ENCODE measurements at places on chromosomes 1 and 21.
A peak's percentile ranks its signal among the peaks of the same experiment; 100 is the strongest.

GRCh38 chr1:102879439-102879993 lies 228.8 kb downstream of the COL11A1 start:
- DNase-seq, result no peak

DNA sequence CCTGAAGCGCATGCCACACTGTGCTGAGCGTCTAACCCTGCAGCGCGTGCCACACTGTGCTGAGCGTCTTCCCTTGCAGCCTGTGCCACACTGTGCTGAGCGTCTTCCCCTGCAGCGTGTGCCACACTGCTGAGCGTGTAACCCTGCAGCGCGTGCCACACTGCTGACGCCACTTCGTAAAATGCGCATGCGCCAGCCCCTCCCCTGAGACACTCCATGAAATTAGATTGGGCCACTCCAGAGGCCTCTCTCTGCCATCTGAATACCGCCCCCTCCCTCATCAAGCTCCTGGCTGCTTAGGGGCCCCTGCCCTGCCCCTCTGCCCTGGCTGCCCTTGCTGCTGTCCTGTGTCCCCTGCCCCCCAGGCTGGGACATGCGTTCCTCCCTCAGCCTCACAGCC lies 84.8 kb downstream of the POFUT2 start:
- DNase-seq, result no peak

GRCh38 chr1:41639332-41639936 lies 155.0 kb upstream of the EDN2 start:
- peak; percentile 58 for DNase-seq

GRCh38 chr1:30686236-30686935 lies 37.0 kb downstream of the MATN1 start:
- DNase-seq, result no peak

- DNase-seq, result no peak
Observed at GRCh38 chr1:40017951-40018575, 22.5 kb upstream of the CAP1 start.

DNA sequence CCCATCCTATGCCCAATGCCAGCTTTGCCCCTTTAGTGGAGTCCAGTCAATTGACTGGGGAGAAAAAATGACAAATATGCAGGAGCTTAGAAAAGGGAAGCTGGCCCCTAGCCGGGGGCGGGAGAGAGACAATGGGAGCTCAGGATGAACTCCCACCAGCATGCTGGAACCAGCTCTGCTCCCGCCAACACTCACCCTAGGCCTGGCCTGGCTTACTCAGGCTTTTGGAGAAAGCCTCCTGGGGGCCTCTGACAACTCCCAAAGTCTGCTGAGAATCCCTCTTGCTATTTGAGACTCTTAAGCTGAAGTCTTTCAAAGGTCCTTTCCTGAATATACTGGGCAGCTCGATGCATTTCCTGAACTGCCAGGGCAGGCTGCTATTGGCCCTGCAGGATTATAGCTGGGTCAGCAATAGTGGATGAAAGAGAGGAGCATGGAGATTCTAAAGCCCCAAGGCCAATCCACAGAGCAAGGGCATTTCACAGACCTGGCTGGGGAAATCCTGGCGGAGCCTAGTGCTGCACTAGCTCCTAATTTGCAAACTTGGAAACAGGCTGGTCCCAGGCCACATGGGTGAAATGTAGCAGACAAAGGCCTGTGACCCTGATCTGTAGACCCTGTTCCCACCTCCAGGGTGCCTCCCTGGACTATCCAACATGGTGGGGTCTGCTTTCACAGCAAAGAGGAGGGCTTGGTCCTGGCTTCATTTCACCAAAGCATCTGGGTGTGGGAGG lies 35.7 kb upstream of the CLSTN1 start:
- DNase-seq, result no peak

DNA sequence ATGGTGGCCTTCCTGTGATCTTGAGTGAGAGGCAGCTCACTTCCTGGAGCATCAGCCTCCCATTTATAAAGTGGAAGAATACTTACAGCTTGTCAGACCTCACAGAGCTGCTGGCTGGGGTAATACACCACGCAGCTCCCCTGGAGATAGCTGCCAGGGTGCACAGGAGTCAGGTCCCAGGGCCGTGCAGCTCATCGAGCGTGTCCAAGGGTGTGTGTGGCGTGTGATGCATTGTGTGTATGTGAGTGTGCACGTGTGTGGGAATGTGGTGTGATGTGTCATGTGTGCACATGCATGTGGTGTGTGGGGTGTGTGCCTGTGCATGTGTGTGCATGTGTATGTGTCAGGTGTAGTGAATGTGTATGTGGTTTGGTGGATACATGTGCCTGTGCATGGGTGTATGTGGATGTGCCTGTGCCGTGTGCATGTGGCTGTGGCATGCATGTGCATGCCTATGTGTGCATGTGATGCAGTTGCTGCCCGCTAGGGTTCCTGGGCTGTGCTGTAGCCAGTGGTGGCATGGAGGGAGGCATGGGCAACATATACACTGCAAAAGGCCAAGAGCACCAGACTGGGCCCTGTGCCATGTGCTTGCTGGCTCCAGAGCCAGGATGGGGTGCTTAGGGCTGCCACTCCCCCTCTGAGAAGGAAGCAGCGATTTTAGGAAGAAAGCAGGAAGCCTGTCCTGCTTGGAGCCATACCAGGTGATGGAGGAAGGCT lies 24.6 kb downstream of the WNT3A start:
- no peak for DNase-seq

DNA sequence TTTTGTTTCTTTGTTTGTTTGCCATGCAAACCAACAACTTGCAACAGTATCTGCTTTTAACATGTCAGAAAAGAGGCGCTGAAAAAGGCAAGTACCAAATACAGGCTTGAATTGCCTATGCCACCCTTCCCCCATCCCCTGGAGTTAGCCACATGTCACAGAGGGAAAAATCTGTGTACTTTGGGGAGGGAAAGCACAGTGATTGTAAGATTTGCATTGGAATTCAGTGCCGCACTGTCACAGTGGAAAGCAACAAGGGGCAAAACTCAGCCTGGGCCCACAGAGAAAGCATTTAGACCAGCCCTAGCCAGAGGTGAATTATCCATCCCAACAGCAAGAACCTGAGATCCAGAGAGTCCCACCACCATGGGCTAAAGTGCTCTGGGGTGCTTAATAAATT lies 52.4 kb upstream of the ACADM start:
- no peak for DNase-seq

DNA sequence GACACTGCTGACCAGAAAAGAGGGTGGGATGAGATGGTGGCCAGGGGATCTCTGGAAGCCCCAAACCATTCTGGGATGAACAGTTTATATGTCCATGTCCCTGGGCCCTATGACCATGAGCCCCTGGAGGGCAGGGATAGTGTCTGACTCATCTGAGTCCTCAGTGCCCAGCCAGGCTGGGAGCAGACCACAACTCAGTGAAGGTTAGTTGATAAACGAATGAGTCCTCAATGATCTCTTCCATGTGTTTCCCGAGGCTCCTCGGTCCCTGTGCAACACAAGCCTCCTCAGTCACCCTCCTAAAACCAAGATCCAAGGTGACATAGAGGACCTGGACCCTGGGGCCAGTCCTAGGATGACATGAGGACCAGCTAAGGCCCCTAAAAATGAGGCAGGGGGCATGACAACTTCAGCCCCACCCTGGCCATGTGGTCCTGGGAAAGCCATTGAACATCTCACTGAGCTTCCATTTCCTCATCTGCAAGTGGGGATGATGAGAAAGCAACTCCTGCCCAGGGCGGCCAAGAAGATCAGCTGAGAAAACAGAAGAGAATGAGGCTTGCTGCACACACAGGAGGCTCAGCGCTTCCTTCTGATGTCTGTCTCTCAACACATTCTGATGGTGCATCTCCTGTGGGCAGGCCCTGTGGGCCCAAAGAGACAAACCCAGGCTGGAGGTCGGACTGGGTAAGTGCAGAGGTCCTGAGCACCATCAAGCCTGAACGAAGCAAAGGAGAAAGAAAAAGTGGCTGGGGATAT lies 86.3 kb downstream of the GLIS1 start:
- no peak for DNase-seq

DNA sequence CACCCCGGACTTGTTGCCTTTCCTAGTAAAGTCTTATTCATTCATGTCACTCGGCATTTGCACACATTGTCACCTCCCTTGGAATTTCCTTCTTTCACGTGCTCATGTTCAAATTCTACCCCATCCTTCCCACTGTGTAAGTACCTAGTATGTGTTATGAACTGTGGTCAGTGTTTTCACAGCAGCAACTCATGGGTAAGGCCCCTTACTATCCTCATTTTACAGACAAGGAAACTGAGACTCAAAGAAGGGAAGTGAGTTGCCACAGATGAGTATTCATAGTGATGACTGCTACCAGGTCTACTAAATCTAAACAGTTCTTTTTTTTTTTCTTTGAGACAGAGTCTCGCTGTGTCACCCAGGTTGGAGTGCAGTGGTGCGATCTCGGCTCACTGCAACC lies 10.5 kb downstream of the CITED4 start:
- DNase-seq, result no peak

DNA sequence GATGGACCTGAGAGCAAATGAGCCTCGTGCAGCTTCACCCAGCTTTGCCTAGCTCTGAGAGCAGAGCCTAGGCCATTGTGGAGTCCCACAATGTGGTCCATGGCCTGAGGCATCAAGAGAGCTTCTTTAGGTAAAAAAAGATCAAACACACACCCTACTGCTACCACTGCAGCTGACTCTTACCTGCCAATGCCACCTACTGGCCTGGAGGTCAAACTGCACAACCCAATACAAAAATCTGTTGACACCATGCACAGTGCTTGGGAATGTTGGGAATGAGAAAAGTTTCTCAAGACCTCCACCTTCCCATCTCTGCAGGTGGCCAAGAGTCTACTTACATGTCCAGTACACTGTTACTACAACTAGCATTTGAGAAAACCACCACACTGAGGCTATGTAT lies 60.6 kb downstream of the UCHL5 start:
- DNase-seq, result no peak

DNA sequence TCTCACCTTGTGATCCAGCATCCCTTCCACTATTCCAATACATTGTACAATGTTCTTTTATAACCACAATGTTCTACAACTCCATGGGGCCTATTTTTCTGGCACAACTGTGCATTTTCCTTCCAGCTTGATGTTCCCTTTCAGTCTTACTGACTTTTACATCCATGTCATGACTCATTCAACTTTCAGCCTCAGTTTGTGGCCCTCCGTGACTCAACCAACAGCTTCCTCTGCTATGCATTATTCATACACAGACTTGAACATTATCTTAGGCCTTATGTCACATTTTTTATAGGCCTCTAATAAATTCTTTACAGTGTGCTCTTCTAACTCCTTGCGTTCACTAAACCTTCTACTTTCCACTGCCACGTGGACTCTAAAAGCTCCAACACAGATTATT lies 119.4 kb upstream of the PRMT6 start:
- DNase-seq, result no peak

GRCh38 chr1:111570781-111571181 lies 48.8 kb upstream of the RAP1A start:
- DNase-seq, result no peak

DNA sequence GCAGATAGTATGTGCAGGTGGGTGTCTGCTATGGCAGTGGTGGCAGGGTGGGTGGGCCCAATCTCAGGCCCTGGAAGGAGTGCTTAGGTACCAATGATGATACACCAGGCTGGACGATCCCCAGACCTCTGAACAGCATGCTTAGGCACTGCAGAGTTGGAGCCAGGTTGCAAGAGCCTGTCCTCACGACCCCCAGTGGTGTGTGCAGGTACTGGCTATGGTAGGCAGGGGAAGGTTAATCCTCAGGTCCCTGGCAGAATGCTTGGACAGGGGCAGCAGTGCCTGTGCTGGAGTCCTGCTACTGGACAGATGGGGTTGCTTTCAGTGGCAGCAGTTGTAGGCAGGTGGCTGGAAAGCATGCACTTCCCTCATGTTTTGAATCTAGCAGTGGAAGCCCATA lies 100.5 kb upstream of the NEK7 start:
- DNase-seq, result no peak

- no peak for DNase-seq
Observed at GRCh38 chr1:220224033-220224432, 48.2 kb downstream of the RAB3GAP2 start.

- no peak for DNase-seq
Observed at GRCh38 chr1:58936973-58937372, 153.1 kb upstream of the JUN start.

- DNase-seq, result no peak
Observed at GRCh38 chr1:219988387-219988786, 57.9 kb downstream of the EPRS1 start.

DNA sequence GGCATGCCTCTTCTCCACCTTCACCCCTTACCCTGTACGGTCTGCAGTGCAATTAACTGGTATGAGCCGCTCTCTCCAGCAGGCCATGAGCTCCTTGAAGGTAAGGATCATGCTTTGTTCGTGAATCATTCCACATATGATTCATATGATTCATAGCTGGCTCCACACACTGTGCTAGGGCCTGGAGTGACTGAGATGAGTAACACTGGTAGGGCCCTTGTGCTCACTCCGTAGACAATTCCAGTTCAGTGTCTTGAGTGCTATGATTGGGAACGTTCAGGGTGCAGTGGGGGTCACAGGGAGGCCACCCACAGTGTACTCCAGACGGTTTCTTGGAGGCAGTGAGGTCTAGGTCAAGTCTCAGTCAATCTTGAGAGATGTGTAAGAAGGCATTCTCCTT lies 239.8 kb downstream of the LMX1A start:
- DNase-seq, result no peak

DNA sequence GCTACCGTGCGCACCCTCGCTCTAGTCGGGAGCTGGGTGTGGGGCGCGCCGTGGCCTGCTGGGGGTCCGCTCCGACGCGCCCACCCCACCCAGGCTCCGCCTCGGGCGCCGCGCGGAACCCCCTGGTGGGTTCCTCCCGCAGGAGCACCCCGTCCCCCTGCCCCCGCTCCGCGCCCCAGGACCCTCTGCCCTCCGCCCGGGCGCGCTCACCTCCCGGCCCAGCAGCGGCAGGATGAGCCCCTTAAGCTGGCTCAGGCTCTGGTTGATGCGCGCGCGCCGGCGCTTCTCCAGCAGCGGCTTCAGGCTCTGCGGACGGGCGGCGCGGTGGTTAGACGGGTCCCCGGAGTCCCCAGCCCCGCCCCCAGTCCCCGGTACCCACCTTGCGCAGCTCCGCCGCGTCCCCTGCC lies 319 bp downstream of the HES2 start:
- DNase-seq, result no peak

GRCh38 chr1:221565711-221566110 lies 176.2 kb downstream of the DUSP10 start:
- DNase-seq, result no peak

GRCh38 chr21:43361493-43362296 lies 65.2 kb downstream of the SIK1 start:
- DNase-seq, result no peak

DNA sequence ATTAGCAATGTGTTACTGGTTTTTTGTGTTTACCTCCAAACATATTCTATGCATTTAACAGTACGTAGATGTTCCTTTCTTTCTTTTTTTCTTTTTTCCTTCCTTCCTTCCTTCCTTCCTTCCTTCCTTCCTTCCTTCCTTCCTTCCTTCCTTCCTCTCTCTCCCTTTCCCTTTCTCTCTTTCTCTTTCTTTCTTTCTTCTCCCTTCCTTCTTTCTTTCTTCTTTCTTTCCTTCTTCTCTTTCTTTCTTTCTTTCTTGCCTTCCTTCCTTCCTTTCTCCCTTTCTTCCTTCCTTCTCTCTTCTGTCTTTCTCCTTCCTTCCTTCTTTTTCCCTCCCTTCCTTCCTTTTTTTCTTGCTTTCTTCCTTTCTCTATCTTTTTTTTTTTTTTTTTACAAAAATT lies 46.2 kb upstream of the GNG12 start:
- no peak for DNase-seq

Measured in coronary artery (tissue), 2 donors.